ENCODE measurements at places on chromosomes 5 and 9.

DNA sequence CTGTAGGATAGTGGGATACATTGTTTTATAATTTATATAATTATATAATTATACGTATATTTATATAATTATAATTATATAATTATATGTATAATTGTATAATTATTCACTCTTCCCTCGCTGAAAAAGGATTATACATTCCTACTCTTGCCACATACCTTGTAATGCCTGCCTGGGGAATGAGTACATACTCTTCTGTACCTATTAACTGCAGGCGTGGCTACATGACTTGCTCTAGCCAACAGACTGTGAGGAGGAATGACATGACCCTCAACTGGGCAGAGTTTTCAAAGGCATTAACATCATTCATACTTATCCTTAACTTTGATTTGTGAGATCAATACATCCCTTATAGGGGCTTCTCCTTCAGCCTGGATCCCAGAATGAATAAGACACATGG, 19.1 kb downstream of the ERMP1 start:
- no peak for DNase-seq

DNA sequence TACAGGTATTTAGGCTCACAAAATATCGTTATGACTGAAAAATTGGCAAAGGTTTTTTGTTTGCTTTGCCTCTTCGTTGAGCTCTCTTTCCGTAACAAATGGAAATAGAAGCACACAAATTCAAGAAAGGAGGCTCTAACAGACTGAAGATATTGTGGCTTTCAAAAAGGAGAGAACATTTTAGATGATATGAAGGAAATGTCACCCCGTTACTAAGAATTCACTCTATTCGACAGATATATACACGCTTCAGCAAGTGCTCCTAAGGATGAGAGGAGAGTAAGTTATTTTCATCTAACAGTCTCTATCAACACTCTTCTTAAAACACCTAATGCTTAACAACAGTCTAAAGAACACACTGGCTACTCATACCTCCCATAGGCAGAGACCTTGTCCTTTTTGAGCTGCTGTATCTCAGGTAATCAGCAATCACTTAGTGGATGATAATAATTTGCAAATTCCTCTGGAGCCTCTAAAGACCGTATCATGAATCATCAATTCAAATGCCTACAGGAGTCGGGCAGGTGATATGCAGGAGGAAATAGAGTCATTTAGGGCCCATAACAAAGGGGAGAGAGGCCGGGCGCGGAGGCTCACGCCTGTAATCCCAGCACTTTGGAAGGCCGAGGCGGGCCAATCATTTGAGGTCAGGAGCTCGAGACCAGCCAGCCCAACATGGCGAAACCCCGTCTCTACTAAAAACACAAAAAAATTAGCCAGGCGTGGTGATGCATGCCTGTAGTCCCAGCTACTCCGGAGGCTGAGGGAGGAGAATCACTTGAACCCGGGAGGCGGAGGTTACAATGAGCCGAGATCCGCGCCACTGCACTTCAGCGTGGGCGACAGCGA, 1.4 kb upstream of the HSDL2 start:
- DNase-seq = peak; percentile 75

DNA sequence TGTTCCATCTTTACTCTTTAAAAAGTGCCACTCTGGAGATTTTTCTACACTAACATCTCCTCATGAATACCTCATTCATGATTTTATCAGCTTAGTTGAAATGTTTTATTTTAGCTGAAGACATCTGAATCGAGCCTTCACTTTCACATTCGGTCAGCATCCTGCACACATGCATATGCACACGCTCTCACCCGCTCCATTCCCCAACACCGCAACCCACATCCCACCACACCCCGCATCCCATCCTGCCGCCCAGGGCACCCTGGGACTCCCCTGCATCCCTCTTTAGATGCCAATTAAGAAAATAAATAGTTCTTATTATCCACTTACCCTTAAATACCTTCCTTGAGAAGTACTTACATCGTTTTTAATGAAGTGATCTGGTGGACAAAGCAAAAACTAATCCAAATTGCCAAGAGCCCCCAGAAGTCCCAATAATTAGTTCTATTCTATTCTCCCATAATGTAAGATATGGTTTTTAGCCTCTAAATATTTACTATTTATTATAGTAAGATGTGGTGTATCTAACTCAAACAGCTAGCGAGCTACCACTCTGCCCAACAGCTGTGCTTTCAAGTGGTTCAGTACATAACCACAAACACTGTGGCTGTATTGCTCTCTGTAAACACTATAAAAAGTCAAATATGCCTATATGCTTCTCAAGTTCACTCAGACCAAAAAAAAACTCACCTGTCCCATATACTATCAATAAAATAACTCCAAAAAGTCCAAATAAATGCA, 38.2 kb downstream of the GZMK start:
- no peak for DNase-seq

DNA sequence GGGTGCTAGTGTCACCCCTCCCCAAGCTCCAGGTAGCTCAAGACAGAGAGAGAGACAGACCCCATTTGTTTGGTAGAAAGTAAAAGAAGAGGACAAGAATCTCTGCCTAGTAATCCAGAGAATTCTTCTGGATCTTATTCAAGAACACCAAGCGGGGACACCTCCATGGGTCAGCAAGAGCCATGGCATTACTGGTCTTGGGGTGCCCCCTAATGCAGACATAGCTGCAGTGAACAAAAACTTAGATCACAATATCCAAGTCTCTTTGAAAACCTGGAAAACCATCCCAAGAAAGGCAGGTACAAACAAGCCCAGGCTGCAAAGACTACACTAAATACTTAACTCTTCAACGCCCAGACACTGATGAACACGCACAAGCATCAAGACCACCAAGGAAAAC, 29.9 kb upstream of the PDE4D start:
- peak; percentile 47 for DNase-seq

DNA sequence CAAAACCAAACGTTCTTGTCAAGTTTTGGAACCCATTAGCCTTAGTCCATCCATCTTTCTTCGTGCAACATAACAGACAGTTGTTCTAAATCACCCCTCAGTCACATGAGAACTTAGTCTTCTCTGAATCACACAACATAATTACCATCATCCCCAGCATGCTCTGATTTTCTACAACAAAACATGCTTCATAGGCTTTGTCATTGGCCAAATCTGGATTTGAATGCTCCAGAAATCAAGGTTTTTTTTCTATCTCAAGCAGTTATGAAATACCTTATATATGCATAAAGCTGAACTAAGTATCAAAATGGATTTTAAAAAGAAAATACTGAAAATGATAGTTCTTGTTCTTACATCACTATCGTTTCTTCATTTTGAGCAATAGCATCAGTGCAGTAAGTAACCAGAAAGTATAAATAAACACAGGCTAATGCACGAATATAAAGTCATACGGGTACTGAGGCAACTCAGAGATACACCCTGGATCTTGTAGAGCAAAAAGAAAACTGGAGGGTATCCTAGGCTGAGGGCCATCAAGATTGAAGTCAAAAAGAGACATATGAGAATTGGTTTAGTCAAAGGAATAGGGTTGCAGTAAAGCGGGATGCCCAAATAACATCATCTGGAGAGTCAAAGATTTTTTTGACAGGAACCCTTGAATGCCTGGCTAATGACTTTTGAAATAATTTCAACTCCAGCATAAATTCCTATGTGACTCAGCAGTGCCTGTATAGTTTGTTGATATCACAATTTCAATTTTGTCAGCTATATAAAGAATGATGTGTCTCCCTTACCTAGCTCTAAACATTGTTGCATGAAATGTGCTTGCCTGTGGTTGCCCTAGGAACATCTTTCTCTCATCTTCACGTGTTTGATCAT, 164.7 kb downstream of the ADAMTSL1 start:
- no peak for DNase-seq

DNA sequence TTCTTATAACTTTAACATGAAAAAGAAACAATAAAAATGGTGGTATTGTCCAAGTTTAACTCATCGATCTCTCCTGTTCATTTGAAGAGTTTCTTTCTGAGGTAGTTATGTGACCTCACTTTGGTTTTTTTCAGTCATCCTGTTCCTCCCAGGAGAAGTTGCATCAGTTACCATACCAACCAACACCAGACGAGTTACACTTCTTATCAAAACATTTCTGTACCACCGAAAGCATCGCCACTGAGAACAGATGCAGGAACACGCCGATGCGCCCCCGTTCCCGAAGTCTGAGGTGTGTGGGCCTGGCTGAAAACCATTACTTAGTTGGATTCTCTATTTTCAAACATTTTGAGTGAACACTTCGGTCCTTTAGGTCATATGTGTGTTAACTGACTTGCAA, 96.3 kb downstream of the CD180 start:
- no peak for DNase-seq

GRCh38 chr5:119789406-119790117, 160.2 kb downstream of the FAM170A start:
- peak; percentile 87 for DNase-seq

DNA sequence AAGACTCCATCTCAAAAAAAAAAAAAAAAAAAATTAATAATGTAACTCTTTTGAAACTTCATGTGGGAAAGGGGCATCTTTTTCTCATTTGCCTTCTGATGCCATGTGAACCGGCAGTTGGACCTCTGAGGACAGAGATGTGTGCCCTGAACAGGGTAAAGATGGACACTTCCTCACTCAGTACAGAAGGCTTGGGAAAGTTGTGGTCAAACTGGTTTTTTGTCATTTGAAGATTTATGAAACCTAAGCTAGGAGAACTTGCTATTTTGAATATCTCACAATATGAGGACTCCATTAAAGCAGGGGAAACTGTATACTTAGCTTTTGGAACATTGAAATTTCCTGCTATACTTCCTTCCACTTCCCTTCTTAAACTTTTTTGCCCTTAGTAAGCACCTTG, 147.5 kb upstream of the ALDH1B1 start:
- no peak for DNase-seq

GRCh38 chr5:142959683-142960657, 189.8 kb downstream of the ARHGAP26 start:
- DNase-seq = peak; percentile 50

DNA sequence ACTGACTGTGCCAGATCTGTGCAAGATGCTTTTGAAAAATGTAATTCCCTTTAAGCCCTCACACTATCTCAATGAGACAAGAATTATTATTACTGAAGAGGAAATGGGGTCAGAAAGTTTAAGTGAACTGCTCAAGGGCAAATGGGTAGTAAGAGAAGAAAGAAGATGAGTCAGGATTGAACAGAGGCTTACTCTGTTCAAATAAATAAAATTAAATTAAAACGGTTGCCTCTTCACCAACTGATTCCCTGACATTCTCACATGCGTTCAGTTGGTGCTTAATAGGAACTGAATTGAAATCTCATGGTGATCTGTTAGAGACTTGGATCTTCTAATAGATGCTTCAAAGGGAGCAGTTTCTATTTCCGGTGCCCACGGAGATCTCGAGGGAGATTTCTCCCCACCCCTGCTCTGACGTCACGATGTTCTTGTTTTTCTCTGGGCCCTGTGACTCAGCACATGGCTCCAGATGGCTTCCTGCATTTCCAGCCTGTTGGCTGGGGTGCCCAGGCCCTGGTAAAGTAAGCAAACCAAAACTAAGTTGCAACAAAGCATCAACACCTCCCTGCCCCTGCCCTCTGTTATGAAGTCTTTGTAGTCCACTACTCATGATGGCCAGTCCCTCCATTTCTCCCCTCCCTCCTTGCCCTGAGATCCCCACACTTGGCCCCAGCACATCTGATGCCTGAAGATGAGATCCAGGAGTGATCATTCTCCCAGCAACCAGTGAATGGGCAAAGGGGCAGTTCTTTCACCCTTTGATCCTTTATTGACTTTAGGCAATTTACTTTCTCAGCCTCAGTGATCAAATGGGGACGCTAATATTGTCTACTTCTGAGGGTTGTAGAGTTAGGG, 106.1 kb upstream of the CPEB4 start:
- peak; percentile 42 for DNase-seq

- DNase-seq = no peak
Measured at GRCh38 chr9:136713550-136713949, 1.2 kb downstream of the DIPK1B start.

- DNase-seq = peak; percentile 65
Measured at GRCh38 chr5:13218518-13218917, 726.0 kb downstream of the DNAH5 start.

- no peak for DNase-seq
Measured at GRCh38 chr9:27563738-27564430, 9.4 kb downstream of the C9orf72 start.

DNA sequence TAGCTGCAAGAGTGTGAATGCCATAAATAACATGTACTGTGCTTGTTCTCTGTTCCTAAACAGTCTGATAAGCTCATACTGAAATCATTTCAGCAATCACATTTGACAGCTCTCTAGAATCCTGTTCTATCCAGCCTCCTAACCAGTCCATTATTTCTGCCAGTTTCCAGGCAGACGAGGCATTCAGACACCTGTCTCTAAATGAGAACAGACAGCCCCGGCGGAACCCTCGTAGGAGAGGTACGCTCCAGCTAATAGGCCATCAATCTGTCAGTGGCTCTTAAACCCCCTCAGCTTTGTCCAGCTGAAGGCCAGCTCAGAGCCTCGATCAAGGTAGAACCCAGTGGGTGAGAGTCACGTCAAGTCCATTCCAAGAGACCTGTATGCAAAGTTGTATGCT, 272.3 kb downstream of the GLIS3 start:
- no peak for DNase-seq

- DNase-seq = no peak
Measured at GRCh38 chr5:44909004-44909403, 100.3 kb downstream of the MRPS30 start.

- no peak for DNase-seq
Measured at GRCh38 chr5:98217138-98217537, 556.3 kb upstream of the RGMB start.

GRCh38 chr5:176796411-176796810, 13.9 kb upstream of the UNC5A start:
- DNase-seq = no peak

DNA sequence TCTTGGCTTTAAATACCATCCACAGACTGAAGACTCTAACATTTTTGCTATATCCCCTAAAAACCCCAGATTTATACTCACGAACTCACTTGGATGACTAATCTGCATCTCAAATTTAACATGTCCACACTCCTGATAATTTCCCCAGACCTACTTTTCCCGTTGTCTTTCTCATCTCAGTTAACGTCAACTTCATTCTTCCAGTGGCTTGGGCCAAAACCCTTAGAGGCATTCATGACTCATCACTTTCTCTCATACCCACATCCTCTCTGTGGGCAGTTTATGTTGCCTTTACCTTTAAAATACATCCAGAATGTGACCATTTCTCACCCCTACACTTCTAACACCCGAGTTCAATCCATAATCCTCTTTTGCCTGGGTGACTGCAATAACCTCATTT, 96.7 kb downstream of the EDIL3 start:
- DNase-seq = peak; percentile 55

DNA sequence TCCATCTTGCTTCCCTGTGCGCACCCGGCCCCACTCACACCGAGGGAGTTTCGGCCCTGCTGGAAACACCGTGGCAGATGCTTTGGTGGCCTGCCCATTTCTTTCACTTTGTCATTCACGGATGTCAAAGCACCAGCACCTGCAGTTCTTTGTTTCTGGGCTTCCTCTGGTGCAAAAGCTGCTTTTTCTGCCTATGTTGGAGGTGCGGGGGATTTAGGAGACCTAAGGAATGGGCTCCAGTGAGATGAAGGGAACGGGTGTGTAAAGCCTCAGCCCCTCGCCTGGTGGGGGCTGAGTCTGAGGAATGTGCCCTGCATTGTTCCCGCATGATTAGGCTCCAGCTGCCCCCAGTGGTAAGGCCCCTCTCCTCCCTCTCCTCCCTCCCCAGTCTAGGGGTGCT, 62.3 kb downstream of the THBS4 start:
- peak; percentile 62 for DNase-seq

- no peak for DNase-seq
Measured at GRCh38 chr9:20209391-20210340, 412.6 kb downstream of the MLLT3 start.

GRCh38 chr9:123368023-123368422, 12.0 kb downstream of the CRB2 start:
- no peak for DNase-seq

GRCh38 chr5:94316916-94317838, 301.2 kb downstream of the KIAA0825 start:
- DNase-seq = no peak

All from mesendoderm (in vitro differentiated cells).